ENCODE measurements at places on chromosomes 11 and 22.
A peak's percentile ranks its signal among the peaks of the same experiment; 100 is the strongest.

GRCh38 chr11:45331839-45332238 lies 45.7 kb upstream of the SYT13 start:
- no peak for DNase-seq

DNA sequence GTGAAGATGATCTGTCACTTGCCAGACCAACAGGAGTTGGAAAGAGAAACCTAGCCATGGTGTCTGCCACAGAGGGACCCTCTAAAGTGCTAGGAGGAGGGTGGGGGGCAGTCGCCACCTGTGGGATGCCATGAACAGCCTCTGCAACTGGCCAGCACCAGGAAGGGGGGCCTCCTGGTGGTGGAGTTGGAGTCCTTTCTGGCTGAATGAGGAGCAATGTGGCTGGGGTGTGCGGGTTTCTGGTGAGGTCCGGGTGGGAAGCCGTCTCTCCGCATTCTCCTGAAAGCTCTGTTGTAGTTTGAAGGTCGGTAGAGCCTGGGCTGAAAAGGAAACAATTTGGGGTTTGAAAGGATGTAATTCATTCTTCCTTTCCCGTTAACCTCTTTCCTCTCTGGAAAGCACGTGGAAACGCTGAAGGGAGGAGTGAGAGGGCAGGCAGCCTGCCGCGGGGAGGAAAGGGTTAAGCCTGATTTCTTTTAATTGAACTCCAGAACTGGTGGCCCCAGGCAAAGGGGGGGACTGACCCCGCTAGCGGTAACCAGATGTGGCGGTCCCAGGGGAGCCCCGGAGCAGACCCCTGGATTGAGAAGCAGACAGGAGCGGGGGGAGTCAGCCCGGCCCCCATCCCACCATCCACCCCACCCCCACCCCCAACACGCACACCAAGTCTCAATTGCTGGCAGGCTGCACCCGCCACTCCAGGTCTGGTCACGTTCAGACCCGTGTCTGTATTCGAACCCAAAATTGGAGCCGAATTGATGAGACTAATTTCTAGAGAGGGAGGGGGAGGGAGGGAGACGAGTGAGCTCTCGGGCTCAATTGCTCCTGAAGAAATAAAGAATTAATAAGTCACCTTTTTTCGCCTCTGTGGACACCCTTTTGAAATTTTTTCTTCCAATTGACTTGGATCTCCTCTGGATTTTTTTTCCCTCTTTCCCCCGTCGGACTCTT lies 1.8 kb upstream of the FLI1 start:
- DNase-seq = no peak

DNA sequence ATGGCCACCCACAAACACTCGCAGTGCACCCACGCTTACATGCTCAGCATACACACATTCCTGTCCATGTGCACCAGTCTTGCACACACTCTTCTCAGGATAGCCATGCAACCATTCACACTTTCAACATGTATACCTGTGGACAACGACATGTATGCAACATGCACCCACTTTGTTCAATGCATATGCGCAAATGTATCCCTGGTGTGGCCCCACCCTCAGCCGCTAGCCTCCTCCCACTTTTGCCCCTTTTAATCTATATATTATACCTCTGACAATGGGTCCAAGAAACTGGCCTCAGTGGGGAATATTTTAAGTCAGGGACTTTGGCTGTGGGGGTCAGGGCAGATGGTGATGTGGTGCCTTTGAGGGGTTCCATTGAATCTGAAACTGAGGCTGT lies 963 bp downstream of the INSC start:
- DNase-seq = no peak

DNA sequence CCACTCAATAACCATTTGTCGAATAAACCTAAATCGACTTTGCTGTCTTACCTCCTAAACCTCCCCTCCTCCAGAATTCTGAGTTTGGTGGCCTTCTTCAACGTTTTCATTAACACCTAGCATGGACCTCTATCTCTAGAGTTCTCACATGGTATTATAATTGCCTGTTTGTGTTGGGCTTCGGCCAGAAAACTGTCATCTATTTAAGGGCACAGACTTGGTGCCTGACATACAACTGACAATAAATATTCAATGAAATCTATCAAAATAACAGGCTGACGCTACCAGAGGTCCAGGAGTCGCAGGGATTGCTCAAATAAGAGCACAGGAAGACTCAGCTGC lies 687 bp downstream of the ALKBH8 start:
- DNase-seq = no peak

DNA sequence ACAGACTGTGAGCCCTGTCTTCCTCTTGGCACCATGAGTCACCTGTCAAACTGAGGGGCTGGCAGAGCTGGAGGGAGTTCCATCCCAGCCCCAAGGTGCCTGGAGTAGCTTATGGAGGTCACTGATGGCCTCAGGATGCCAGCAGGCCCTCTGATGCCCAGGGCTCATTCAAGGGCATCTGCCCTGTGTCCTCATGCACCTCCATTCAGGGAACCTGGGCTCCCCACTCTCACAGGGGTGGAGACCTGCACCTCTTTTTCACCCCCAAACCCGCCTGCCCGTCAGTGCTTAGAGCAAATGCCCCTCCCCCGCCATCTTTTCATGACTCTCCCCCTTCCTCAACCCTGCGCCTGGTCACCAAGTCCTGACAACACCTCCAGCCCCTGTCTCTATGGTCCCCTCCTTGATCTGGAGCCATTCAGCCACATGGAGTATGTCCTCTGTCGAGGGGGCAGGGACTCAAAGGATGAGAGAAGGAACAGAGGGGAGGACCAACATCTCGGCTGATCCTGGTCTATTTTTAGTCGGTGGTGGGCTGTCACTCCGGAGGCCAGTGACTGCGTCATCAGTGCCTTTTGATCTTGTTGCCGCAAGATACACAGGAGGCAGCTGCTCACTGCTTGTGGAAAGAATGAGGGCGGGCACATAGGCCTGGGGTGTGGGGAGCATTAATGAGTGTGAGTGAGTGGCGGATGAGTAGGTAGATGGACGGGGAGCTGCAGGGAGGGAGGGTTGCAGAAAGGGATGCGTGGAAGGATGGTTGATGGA lies 72.2 kb downstream of the CDKN1C start:
- no peak for DNase-seq

GRCh38 chr11:71129624-71130023 lies 122.8 kb downstream of the SHANK2 start:
- DNase-seq = no peak

- peak; percentile 48 for DNase-seq
Measured at GRCh38 chr11:67269401-67270255, 3.4 kb downstream of the GRK2 start.

DNA sequence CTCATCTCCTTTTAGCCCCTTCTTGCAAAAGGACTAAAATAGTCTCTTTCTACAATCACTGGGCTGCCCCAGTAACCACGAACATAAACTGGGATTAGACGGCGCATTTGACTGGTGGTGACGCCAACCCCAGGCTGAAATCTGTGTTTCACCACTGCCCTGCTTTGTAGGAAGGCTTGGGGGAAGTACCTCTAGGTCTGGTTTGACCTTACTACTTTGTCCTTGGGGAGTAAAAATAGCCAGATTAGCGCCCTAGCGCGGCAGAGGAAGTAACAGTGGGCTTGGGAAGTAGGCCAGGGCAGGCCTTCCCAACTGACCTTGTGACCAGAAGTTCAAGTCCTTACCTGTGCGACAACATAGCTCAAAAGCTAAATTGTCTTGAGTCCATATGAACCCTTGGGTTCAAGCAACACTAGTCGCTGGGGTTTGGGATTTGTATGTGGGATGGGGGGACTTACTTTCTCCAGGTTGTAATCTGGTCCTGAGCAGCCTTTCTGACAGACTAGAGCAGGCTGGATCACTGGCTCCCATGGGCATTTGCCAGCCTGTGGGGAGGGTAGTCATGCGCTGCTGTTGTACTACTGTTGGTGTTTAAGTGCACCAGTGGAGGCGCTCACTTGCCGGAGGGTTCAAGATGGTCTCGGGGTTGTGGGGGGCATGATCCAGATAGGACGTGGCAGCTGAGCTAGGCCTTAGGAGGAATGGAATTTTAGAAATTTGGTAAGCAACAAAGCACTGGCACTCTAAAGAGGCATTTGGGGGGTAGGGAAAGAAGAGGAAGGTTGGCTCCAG lies 953 bp upstream of the PACS1 start:
- peak; percentile 67 for DNase-seq

GRCh38 chr11:18849406-18849805 lies 57.8 kb upstream of the PTPN5 start:
- no peak for DNase-seq

DNA sequence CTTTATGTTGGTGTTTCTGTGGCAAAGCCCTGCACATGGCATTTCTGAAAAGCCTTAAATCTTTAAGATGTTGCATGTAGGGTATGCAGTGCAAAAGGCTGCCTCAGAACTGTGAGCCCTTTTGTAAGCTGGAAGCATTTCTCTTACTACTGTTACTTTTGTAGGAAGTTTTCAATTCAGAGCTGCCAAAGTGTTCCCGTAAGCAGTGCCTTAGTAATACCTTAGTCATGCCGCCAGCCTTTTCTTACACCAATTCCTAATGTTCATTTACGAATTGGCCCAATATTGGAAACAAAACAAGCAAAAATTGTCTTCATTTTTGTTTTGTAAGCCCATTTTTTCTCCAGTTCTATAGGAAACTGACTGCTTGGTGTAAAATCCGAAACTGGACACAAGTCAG lies 67.4 kb upstream of the RASSF10 start:
- DNase-seq = no peak

DNA sequence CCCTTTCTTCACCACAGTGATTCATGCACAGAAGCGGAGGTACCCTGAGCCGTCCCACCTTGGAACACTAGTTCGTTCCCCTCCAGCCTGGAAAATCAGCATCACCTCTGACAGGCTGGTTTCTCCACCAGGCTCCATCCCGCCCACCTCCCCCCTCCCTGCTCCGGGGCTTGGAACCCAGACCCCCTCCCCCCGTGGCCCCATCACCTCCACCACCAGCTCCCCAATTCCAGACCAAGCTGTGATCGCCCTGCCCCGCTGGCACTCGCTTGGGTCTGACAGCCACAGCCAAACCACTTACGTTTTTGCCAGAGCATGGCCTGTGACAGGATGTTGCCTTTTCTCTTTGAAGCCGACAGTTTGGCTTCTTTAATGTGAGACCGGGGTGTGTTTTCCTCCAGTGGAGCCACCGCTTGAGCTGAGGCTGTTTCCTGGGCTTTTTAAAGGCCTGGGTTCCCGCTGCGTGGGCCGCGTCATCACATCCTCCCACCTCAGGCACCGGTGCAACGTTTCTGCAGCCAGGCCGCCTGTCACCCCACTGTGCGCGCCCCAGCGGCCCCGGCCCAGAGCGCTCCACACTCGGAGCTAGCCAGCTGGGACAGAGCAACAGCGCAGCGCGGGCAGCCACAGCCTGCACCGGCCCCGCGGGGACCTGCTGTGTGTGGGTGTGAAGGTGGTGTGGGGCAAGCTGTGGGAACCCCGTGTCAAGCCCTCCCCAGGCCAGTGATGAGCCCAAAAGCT lies at the start of gene POU2AF1:
POU2AF1 (minus strand) TSS at position 415 of the 741 bp plus-strand sequence; CDS start at position 317, 98 bp downstream.
- peak; percentile 80 for DNase-seq

DNA sequence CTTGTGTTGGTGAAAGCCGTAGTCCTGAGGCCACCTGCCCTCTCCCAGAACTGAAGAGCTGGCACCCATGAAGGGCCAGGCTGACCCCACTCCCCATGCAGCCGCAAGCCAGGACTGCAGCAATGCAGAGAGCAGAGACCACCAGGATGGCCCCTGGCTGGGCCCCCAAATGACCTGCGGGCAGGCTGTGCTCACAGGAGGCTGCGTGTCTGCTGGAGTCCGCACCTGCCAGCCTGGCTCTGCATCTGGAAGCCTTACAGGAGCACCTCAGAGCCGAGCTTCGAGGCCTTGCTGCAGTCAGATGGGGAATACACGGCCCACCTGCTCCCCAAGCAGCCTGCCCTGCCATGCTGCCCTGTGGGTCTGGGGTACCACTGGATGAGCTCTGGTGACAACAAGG lies 1336.8 kb downstream of the TBC1D22A start:
- DNase-seq = no peak

- no peak for DNase-seq
Measured at GRCh38 chr11:55661901-55662300, at the start of gene OR4C6. OR4C6 (plus strand) TSS chr11:55662201; CDS start chr11:55665167, 2,966 bp downstream.

DNA sequence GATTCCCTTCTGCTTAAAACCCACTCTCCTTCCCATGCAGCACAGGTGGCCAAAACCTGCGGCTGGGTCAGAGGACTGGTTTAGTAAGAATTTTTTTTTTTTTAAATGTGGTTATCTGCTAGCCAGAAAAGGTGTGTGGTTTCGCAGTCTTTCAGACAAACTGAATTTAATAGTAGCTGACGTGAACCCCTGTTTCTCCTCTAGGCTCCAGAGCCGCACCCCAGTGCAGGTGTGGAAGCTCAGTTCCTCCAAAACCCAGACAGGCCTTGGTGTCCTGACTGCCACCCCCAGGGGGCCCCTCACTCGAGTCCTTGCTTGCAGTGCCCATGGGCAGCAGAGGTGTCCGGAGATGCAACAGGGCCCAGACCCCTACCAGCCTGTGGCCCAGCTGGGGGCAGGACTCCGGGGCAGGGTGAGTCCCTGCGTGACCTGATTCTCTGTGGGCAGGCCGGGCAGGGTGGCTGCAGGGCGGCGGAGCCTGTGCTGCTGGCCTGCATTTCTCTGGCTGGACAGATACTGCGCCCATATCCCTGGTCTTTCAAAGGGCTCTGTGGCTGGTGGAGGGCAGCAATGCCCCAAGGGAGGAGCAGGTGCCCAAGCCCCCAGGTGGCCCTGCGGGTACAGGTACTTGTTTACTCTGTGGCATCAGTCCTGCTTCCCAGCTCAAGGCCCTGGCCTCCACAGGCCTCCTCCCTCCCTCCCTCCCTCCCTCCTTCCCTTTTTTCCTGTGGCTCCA lies 15.2 kb downstream of the KCNQ1 start:
- no peak for DNase-seq

- no peak for DNase-seq
Measured at GRCh38 chr22:42816336-42816735, 40.7 kb downstream of the ARFGAP3 start.

- DNase-seq = no peak
Measured at GRCh38 chr11:67523556-67524479, 572 bp upstream of the CABP2 start.

GRCh38 chr22:37545703-37546436 lies 14.4 kb upstream of the CDC42EP1 start:
- no peak for DNase-seq

- DNase-seq = no peak
Measured at GRCh38 chr22:50061824-50062355, 3.8 kb upstream of the TTLL8 start.

GRCh38 chr11:64072403-64072802 lies 36.7 kb downstream of the FLRT1 start:
- DNase-seq = no peak

DNA sequence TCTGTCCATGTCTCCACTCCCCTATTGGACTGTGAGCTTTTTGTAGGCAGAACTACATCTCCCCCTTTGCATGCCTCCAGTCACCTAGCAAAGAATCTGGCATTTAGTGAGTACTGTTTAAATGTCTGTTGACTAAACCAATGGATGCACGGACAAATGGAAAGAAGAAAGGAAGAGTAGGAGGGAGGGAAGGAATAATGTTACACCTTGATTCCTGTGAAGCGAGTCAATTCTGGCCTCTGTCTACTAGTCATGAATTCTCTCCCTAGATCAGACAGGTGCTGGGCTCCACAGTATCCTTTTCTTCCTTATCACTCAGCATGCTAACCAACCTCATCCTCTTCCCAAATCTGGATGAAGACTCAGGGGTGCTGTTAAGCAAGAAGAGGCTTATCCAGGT lies 33.6 kb downstream of the GALNT18 start:
- DNase-seq = no peak

GRCh38 chr11:78657968-78658839 lies 83.5 kb upstream of the NARS2 start:
- no peak for DNase-seq

Measured in activated T-cell treated with anti-CD3 and anti-CD28 coated beads, Interleukin-2, amount 50 U/mL, for 48 hours (primary cell).